PC-9 (cell line): ENCODE measurements at places on chromosomes 7 and 10. TPM values are rescaled to one million over a fixed set of nuclear protein-coding genes. Genes with fewer than 3 reads are reported as not detected.

- no peaks in the 10 kb centered on the region for H3K36me3 ChIP-seq
- H3K27me3 ChIP-seq, result no peaks in the 10 kb centered on the region
- 0 out of 2 replicates have a peak overlapping the region, but pooled peaks have one; percentile 1 for H3K27ac ChIP-seq
- peaks cover 18% of the 10 kb centered on the region for H3K4me1 ChIP-seq
- peak; percentile 84 for DNase-seq
- H3K4me3 ChIP-seq, result peak overlapping the region; percentile 10; the same call in 1 of the 2 replicates
These were observed 22.6 kb downstream of the TMEM254 start for GRCh38 chr10:80100861-80101695.

DNA sequence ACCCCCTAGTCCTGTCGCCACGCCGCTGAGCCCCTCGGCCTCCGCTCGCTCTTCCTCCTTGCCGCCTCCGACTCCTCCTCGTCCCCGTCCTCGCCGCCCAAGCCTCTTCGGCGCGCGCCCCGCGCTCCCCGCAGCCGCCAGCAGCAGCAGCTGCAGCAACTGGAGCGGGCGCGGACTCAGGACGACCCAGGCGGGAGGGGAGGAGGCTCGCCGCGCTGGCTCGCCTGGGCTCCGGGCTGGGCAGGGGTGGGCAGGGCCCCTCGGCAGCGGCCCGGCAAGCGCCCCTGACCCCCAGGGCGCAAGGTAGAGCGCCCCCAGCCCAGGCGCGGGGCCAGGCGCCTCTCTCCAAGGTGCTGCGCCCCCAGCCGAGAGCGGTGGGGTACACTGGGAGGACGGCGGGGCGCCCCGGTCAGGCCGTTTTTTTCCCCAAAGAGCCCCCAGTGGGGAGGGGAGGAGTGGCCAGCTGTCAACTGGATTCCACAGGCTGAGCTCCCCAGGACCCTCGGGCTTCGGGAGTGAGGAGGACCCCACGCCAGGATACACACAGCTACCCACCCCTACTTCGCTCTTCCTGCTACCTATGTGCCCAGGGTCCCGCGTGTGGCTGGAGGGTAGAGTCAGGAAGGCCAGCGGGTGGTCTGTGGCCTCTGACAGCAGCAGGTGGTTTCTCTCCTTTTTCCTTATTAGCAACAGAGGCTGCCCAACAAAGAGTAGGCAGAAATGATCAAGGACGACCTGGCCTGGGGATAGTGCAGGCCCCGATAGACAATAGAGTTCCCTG is 903 bp upstream of the KCNMA1 start:
- peaks cover 19% of the 10 kb centered on the region for H3K4me1 ChIP-seq
- H3K27me3 ChIP-seq, result no peaks in the 10 kb centered on the region
- peak overlapping the region; percentile 45; the same call in 1 of the 2 replicates for H3K4me3 ChIP-seq
- no peak for DNase-seq
- no peak overlapping the region for H3K27ac ChIP-seq

DNA sequence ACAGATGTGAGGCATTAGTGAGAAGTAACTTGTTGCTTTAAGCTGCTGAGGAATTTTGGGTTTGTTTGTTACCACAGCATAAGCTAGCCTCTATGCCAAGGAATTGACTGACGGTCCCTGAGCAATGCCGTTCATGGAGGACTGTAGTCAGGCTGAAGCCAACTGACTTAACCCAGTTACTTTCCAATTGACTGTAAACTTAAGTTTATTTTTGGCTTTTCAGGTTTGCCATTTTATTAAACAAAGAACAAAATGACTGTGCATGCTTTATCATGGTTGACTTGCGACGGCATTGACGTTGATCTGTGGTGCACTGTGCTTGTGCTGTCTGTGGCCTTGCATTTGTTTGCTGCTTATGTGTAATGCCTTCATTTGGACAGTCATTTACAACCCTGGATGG is 53.5 kb downstream of the DNAJB9 start:
- H3K36me3 ChIP-seq, result no peaks in the 10 kb centered on the region
- no peak overlapping the region for H3K4me3 ChIP-seq
- no peak overlapping the region for H3K27ac ChIP-seq
- no peaks in the 10 kb centered on the region for H3K4me1 ChIP-seq

GRCh38 chr7:28582226-28582625 is 169.9 kb downstream of the CREB5 start:
- H3K27ac ChIP-seq, result no peak overlapping the region
- 0 out of 2 replicates have a peak, but pooled peaks cover 9% of the 10 kb centered on the region for H3K27me3 ChIP-seq
- H3K36me3 ChIP-seq, result no peaks in the 10 kb centered on the region
- no peak for DNase-seq

DNA sequence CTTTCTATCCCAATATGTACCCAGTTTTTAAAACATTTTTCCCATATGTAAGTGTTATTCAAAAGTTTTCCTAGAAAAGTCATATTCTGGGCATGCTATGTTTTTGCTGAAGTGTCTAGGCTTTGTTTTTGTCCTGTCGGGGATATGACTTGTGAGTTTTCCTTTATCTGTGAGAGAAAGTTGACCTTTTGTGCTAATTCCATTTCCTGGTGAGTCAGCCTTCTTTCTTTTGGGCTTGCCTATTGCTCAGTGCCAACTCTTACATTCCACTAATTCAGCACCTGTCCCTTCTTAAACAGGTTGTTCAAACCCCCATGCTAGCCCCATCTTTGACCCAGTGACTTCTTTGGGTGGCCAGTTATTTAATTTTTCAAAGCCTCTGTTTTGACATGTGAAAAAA is 146.2 kb downstream of the AHR start:
- no peak overlapping the region for H3K4me3 ChIP-seq
- peaks cover 14% of the 10 kb centered on the region; the same call in 1 of the 2 replicates for H3K36me3 ChIP-seq
- H3K4me1 ChIP-seq, result peaks cover 30% of the 10 kb centered on the region

- H3K4me1 ChIP-seq, result no peaks in the 10 kb centered on the region
- no peak overlapping the region for H3K27ac ChIP-seq
- H3K27me3 ChIP-seq, result no peaks in the 10 kb centered on the region
- H3K4me3 ChIP-seq, result no peak overlapping the region
These were observed 576.4 kb downstream of the GRID1 start for GRCh38 chr10:85789982-85790789.

GRCh38 chr7:93836116-93836515 is 54.4 kb downstream of the TFPI2 start:
- H3K27ac ChIP-seq, result no peak overlapping the region
- no peaks in the 10 kb centered on the region for H3K36me3 ChIP-seq
- no peak overlapping the region for H3K4me3 ChIP-seq
- H3K27me3 ChIP-seq, result no peaks in the 10 kb centered on the region
- no peaks in the 10 kb centered on the region for H3K4me1 ChIP-seq

DOCK1 gene
- 21.4 and 24.8 TPM in 2 replicates for total RNA-seq

PAPOLB gene
- total RNA-seq, result not detected in 2 replicates

MEIG1 gene
- total RNA-seq, result 1.8 and 4.1 TPM in 2 replicates
